ENCODE measurements at places on chromosomes 7 and 10.

DNA sequence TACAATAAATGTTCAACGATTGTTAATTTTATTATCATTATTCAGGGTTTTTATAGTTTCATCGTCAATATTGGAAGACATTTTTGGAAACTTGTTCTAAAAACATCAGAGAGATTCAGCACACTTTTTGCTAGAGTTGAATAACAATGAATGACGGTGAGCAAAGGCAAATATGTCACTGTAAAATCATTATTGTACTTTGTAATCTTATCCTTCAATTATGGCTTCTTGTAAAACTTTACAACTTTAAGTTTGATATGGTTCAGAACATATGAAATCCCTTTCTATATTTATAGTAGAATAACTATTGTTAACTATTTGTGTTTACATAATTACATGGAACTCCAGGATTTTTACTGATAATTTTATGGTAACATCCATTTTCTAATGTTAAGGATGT lies 167.8 kb upstream of the SEMA3A start:
- no peak for DNase-seq

GRCh38 chr10:132667342-132668047 lies 118.5 kb downstream of the NKX6-2 start:
- DNase-seq = no peak

- DNase-seq = no peak
Measured at GRCh38 chr10:104334561-104334960, 3.7 kb downstream of the ITPRIP start.

DNA sequence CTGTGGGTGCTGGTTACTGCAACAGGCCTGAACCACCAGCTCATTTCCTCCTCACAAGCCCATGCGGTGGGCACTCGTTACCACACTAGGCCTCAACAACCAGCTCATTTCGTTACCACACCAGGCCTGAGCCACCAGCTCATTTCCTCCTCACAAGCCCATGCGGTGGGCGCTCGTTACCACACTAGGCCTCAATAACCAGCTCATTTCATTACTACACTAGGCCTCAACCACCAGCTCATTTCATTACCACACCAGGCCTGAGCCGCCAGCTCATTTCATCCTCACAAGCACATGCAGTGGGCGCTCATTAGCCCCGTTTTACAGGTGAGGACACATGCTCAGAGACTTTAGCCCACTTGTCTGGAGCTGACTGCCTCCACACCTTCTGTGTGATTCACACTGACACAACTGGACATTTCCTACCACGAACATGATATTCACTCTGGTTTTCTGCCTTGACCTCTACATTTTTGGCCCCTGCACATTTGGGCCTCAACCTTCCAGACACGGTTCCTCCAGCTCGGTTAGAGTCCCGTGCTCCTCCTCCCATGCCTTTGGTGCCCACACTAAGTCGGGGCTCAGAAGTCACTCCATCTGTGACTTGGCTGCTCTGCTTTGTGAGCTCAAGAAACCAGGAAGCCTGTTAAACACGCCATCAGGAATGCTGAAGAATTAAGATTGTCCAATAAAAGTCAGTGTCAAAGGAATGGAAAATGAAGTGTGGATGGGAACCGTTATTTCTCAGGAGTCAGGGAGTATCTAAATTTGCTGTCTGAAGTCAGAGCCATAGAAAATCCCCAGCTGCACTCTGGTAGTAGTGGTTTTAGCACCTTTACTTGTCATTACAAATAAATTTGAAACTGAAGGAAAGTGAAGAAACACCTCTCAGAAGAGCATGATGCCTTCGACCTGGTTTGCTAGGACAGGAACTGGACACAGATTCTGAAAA lies 55.8 kb upstream of the LANCL2 start:
- DNase-seq = no peak

- no peak for DNase-seq
Measured at GRCh38 chr7:18330548-18330947, 165.0 kb upstream of the HDAC9 start.

GRCh38 chr7:356691-357462 lies 66.9 kb downstream of the FOXL3 start:
- DNase-seq = no peak

Measured in left renal pelvis (tissue), 4 donors.